GM20000 (cell line): ENCODE measurements at places on chromosomes 7 and 10.

DNA sequence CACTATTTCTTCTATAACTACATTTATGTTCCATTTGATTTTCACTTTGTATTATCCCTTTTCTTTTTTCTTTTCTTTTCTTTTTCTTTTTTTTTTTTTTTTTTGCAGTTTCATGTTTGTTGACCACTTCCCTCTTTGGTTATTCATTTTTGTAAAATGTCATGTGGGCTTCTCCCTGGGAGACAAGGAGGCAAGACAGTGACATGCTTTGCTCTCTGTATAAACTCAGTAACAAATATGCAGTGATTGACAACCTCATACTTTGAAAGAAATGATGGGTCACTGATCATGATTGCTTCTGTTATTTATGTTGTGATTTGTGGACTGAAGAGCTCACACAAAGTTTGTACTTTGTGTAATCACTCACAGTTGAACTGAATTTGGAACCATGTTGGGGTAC is 90.2 kb upstream of the ABI1 start:
- DNase-seq = peak; percentile 22

GRCh38 chr7:132491391-132491945 is 84.8 kb downstream of the PLXNA4 start:
- no peak for DNase-seq

DNA sequence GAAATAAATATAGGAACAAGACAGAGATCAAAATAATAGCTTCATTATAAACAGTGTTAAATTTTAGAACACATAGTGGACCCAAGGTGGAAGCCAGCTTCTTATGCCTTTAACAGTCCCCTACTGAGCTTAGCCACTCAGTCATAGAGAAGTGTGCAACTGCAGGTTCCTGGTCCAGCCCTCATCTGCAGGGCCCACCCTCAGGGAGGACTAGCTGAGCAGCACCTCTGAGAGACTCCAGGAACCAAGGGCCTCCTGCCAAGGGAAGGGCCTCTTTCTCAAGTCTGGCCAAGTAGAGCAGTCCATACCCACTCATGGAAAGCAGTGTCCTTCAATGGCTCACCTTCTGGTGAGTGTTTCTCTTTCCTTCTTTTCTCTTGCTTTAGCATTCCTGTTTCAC is 173.7 kb upstream of the PRPS1L1 start:
- DNase-seq = no peak

DNA sequence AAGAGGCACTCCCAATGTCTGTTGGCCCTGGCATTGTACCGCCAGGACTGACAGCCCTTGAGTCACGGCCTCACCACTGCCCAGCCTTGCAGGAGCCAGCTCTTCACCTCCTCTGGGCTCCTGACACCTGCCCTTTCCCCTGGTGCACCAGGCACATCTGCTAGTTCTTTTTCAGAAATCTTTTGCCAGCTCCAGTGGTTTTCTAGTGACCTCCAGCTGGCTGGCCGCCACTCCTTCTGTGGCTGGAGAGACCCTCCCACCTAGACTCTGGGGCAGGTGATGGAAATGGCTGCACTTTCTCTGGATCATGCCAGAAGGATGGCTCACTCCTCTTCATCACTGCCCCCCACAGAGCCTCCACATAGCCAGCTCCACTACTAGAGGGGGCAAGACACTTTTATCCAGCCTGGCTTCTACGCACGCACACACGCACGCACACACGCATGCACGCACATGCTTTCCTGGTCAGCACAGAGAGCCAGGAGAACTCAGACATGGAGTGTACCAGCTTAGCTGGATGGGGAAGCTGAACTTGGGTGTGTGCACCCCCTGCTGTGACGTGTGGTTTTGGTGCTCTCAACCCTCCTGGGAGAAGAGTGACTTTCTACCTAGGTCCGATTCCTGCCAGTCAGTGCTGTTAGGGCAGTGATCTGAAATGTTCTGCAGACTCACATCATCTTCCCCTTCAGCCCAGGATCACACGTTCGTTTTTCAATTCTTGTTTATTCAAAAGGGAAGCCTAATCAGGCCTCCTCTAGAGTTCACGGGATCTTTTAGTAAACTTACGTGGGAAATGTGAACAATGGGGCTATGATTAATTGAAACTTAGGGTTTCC is 222.0 kb downstream of the PRPF18 start:
- no peak for DNase-seq

DNA sequence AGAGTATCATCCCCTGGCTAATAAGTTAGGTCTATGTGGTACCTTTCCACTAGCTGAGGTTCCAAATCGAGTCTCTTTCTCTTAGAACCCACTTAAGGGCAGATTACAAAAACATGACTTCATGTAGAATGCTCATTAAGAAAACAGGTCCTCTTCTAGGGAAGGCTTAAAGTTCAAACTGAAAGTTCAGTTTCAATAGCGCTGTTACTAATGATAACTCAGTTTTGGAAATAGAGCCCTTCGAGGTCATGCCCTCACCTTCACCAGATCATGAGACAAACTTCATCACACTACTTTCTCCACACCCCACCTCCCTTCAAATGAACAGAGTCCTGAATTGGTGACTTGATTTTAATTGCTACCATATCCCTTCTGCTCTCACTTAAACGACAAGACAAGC is 26.2 kb downstream of the HGF start:
- DNase-seq = no peak

DNA sequence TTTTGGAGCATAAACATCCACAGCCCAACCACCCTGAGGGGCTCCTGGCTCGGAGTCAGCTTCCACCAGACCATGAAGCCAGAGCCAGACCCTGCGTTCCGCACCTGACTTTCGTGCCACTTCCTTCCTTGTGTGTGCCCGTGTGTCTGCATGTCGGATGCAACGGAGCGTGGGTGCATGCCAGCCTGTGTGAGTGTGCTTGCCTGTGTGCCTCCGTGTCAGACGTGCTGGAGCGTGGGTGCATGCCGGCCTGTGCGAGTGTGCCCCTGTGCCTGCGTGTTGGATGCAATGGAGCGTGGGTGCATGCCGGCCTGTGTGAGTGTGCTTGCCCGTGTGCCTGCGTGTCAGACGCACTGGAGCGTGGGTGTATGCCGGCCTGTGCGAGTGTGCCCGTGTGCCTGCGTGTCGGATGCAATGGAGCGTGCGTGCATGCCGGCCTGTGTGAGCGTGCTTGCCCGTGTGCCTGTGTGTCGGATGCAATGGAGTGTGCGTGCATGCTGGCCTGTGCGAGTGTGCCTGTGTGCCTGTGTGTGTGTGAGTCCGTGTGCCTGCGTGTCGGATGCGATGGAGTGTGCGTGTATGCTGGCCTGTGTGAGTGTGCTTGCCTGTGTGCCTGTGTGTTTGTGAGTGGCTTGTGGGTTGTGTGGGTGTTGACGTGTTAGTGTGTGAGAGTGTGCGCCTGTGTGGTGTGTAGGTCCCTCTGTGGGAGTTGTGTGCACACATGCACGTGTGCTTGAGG is 28.1 kb upstream of the KNDC1 start:
- DNase-seq = no peak

GRCh38 chr10:31128536-31128935 is 96.9 kb upstream of the ZNF438 start:
- no peak for DNase-seq

DNA sequence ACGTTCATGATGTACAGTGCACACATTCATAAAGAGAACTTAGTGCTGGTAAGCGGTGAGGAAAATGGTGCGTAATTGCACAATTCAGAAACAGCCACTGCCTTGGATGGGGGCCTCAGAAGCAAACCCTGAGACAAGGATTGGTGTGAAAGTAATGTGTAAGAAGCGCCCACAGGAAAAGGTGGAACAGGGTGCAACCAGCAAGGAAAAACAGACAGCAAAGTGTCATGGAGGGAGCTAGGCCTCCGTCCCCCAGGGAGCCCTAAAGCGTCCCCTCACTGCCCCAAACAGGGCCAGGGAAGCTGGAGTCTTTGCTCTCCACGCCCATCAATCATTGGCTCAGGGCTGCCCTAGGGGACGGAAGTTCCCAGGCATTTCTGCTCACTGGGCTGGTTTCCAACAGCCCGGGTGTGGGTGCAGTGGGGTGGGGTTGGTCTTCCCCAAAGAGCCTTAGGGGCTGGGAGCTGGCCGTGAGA is 9.6 kb upstream of the C10orf105 start:
- no peak for DNase-seq

DNA sequence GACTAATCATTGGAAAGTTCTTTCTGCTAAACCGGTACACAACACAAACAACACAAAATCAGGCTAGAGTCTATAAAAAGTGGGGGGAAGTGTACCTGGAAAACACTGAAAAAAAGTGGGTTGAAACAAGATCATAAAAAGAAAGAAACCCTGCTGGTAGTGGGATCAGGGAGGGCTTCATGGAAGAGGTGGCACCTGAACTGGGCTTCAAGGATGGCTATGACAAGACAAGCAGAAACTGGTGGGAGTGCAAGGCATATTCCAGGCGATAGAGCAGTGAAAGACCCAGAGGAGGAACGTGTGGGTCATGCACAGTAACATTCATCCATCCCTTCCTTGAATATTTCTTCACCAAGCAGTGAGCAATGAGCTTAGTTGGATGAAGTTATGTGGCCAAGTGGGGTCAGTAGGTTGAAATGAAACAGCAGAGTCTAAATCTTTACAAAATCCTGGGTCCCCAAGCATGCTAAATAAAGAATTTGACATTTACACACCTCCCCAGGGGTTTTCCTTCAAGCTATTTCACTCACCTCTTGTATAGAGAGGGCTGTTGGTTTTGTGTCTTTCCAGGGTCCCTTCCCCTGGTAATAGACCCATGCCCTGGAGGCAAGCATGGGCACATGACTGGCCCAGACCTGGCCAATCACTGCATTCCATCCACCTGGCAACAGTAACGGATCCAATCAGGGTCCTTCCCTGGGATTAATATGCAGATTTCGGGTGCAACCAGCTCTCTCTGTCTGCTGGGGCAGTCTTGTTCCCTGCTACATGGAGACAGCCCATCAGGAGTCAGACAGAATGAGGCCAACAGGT is 38.2 kb downstream of the SPOCK2 start:
- DNase-seq = no peak

- DNase-seq = no peak
Measured at GRCh38 chr10:127347202-127347959, 151.0 kb upstream of the INSYN2A start.

GRCh38 chr10:66176772-66177171 is 749.1 kb upstream of the LRRTM3 start:
- DNase-seq = no peak

- peak; percentile 44 for DNase-seq
Measured at GRCh38 chr10:22230158-22230833, 12.5 kb upstream of the EBLN1 start.

DNA sequence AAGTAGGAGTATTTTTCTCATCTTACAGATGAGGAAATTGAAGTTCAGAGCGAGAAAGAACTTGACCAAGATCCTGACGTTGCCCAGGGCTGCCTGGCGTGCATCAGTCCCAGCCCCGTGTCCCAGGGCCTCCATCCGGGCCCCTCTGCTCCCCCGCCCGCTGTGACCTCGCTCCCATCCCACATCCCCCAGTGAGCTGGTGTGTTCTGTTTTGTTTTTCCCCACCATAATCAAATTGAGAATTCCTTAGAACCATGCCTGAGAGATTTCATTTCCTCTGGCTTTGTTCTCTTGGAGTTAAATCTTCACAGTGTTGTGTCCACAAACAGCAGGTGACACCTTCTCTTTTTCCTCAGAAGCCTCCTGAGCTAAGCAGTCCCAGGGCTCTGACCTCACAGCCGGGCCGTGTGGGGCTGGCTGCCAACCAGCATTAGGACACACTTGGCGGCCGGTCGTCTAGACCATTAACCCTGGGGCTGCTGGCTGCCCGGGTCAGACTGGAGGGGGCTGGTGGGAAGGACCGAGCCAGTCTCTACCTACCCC is 44.3 kb downstream of the PFKP start:
- DNase-seq = no peak

DNA sequence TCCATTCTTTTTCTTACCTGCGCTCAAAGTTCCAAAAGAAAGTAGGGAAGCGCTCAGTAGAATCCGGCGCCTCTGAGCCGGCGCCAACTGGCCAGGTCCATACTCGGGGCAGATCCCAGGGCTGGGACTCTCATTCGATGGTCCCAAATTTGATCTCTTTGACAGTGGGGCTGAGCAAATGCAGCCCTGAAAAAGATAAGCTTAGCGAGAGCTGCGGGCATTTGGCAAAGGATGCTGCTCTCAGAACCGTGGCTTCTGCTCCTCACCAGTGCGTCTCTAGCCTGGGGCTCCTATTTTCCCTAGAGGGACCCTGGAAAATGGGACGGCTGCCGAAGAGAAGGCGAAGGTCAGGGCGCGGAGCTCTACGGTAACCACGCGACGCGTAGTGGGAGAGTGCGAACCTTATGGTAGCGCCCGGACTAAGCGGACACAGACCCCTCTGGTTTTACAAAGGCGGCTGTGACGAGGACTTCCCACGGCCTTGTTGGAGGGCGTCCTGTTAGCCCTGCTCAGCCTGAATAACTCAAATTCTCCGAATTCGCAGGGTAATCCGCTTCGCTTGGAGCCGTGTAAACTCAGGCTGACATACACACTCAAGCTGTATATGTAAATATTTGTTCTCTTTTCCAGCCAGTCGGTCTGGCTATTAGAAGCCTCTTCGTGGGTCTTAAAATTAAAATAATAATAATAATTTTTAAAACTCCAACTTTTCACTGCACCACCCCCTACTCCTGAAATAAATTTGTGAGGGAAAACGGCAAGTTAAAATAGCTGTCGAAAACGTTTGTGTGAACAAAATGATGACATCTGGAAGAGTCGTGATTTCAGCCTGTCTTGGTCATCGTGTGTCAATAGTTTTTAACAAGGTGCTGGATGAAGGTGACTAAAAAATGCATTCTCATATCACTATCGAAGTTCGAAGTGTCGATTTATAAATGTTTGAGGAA is 869 bp upstream of the TBX20 start:
- DNase-seq = no peak

DNA sequence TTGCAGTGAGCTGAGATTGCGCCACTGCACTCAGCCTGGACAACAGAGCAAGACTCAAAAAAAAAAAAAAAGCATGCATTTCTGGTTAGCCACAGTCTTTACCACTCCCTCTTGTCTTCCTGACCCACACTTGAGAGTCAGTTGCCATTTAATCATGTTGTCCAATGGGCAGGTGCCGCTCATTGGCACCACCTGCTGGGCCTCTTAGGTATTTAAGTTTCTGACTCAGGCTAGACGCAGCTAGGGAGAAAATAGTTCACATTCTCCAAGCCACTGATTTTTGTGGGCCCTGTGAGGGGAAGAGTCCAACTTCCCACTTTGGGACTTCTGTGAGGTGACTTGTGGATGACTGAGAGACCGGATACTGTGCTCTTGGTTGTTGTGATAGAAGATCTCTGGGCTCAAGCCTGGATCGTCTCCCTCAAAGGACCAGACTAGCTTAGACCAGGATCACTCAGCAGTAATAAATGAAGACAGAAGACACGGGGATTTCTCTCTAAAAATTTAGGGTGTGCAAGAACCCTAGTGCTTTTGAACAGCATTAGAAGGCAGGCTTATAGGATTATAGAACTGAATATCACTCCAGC is 26.8 kb upstream of the SORCS3 start:
- DNase-seq = peak; percentile 45

DNA sequence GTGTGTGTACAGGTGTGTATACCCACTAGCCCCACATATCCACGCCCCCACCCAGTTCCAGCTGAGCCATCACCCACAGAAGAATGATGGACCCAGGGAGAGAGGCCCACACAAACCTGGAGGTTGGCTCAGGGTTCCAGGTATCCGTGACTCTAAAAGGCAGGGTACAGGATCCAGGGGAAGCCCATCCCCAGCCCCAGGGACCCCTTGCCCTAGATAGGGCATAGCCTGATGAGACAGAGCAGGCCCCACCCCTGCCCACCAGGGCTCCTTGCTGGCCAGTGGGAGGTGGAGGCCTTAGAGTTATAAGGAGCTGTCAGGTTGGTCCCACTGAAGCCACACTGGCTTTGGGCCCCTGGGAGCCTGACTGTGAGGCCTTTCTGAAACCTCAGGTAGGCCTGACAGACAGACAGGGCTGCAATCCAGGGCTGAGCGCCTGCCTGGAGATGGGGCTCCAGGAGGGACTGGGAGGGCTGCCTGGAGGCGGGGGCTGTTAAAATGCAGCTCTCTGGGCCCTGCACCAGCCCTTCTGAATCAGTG is 93.5 kb downstream of the WDR11 start:
- no peak for DNase-seq
